ENCODE measurements at places on chromosomes 6 and 20.

DNA sequence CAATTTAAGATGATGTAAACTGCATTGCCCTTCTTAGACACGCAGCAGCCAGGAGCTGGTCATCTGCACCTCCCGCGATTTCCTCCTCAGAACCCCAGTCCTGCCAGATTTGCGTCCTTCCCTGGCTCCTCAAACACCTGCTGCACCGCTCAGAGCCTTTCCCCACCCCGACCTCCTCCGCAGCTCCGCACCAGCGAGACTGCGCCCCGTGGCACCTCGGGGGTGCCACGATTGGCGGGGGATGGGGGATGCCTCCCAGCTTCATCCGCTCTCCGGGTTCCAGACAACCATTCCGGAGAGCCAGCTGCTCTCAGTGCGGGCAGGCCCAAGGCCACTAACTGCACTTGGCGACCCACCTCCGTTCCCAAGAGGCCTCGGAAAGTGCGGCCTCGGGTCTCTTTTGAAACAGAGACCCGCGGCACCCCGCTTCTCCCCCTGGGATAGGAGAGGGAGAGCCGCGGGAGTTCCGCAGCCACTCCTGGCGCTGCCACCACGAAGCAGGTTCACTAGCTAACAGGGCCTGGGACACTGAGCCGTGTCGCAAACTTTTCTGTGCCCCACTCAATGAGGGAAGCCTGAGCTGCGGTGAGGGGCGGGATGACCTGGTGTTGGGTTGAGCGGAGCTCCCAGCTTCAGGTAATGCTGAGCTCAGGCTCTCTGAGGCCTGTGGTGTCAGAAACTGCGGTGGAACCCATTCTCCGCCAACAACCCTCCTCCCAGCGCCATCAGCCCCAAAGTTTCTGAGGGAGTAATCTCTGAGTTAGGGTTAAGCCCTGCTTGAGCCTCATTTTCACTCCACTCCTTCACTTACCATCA lies 7.3 kb upstream of the TFAP2A start:
- DNase-seq: no peak

DNA sequence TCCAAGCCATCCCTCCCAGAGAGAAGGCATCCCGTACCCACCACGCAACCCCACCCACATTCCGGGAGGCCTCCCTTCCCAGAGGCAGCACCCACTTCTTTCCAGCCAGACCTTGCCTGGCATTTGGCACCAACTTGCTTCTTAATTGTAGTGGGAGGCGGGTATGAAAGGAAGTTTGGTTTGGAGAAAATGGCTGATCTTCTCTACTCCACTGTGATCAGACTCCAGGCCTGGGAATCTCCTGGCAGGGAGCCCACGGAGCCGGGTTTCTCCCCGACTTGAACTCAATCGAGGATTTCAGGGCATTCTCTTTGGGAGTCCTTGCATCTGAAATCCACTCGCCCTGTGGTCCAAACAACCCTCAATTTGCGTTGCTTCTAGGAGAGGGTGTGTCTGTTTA lies 107.1 kb downstream of the ZDHHC14 start:
- no peak for DNase-seq

- no peak for DNase-seq
Measured at GRCh38 chr20:37821696-37822095, 81.2 kb upstream of the VSTM2L start.

DNA sequence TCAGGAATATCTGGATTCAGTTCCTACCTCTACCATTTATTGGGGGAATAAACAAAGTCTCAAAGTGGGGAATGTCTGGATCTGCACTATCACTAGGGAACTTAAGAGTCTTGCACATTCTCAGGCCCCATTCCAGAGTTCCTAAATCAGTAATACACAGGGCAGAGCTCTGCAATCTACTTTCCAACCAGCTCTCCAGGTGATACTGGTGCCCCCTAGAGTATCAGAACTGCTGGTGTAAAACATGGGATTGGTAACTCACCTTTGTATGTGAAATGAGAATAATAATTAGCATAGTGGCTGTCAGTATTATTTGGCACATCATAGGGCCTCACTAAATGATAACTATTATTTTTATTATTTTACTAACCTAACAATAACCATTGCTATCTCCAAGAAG lies 278.8 kb upstream of the IMPG1 start:
- no peak for DNase-seq

DNA sequence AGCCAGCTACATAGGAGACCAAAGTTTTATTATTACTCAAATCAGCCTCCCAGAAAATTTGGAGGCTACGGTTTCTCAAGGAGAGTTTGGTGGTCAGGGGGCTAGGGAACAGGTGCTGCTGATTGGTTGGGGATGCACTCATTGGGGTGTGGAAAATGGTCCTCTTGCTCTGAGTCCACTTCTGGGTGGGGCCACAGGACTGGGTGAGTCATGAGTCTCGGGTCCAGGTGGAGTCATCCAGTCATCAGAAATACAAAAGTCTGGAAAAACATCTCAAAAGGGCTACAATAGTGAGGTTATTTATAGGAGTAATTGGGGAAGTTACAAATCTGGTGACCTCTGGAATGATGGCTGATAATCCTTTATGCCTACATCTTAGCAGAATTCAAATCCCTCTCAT lies 54.3 kb upstream of the SLC22A16 start:
- no peak for DNase-seq

DNA sequence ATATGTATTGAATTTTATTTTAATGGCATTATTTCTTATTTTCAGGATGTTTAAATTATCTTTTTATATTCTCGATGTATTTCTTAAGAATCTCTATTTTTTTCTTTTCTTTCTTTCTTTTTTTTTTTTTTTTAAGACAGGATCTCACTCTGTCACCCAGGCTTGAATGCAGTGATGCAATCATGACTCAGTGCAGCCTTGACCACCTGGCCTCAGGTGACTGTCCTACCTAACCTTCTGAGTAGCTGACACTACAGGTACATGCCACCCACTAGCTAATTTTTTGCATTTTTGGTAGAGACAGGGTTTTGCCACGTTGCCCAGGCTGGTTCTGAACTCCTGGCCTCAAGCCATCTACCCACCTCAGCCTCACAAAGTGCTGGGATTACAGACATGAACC lies 143.8 kb upstream of the LAMA2 start:
- DNase-seq: no peak

DNA sequence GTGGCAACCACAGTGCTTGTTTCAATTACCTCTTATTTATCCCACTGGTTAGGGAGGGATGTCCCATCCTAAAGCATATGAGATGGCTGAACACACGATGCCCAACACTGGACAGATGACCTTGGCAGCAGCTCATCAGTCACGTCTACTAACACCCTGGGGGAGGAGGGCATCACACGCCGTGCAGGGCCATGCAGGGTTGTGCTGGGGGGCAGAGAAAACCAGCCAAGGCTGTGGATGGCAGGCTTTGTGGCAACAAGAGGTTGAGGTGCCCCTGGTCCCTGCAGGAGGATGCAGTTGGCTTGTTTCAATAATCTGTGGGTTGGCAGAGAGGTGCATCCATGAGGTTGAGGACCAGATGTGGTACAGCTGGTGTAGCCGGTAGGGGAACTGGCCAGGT lies 293.7 kb upstream of the SULF2 start:
- no peak for DNase-seq

DNA sequence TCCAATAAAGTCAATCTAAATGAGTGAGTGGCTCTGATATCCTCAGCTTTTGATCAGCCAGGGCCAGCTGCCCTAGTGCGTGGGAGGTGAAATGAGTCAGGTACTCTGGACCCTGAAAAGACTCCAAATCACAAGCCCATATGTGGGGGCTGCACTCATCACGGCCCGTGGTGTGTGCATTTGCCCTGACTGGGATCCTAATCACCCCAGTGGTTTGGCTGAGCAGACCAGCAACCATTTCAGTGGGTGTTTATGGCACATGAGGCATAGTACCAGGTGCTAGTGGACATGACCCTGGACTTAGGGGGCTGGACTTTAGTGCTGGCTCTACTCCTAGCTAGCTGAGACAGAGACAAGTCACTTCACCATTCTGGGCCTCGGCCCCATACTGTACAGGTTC lies 39.4 kb downstream of the SCML4 start:
- DNase-seq: no peak

DNA sequence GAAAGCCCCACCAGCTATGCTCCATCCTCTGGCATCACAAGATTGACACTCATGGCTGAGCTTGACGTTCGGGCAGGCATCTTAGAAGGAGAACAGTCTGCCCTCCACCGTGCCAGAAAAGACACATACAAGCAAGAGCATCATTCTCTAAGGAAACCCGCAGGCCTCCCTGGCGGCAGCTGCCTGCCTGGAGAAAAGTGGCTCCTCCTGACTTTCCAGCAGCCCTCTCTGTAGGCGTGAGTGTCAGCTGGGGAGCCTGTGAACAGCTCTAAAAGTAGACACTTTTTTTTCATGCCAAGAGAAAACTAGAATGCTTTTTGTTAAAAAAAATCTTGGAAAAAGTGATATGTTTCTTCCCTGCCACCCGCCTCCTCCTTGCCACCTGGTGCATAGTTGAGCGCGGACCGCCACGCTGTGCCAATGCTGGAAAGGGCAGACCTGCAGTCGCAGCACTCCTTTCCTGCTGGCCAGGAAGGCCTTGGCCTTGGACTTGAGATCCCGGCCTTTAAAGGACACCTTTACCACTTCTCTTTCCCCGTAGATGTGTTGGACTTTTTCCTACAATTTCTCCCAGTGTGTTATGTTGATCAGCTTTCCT lies 29.7 kb upstream of the INSM1 start:
- no peak for DNase-seq

GRCh38 chr6:129717277-129717676 lies 7.3 kb upstream of the ARHGAP18 start:
- DNase-seq: no peak

- DNase-seq: no peak
Measured at GRCh38 chr20:38203981-38204357, 38.9 kb upstream of the TGM2 start.

DNA sequence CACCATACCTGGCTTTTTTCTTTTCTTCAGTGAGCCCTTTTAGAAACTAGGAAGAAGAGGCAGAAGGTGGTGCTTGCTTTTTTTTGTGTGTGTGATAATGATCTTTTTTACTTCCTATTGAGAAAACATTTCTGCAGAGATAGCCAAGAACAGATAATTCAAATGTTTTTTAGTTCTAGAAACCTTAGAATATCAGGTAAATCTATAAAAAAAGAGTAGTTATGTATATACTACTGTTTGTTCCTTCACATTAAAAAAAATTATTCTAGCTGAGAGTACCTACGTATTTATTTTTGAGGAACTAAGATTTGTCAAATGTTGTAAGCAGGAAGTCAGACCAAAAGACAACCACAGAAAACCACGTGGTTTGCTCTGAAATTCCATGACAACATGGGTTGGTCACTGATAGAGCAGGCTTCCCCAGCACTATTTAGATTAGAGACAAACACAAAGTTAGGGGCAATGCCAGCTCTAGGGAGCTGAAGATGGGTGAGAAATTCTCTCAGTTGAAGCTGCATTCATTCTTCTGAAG lies 12.8 kb downstream of the STK4 start:
- DNase-seq: peak; percentile 42

All from activated T-helper 9 cell treated with anti-CD3 and anti-CD28 coated beads, Interleukin-2, amount 50 U/mL, for 16 hours (primary cell).